Kidney epithelial cell (primary cell): ENCODE measurements at places on chromosomes 5 and 9. TPM values are rescaled to one million over a fixed set of nuclear protein-coding genes. Genes with fewer than 3 reads are reported as not detected.
A peak's percentile ranks its signal among the peaks of the same experiment; 100 is the strongest.

DNA sequence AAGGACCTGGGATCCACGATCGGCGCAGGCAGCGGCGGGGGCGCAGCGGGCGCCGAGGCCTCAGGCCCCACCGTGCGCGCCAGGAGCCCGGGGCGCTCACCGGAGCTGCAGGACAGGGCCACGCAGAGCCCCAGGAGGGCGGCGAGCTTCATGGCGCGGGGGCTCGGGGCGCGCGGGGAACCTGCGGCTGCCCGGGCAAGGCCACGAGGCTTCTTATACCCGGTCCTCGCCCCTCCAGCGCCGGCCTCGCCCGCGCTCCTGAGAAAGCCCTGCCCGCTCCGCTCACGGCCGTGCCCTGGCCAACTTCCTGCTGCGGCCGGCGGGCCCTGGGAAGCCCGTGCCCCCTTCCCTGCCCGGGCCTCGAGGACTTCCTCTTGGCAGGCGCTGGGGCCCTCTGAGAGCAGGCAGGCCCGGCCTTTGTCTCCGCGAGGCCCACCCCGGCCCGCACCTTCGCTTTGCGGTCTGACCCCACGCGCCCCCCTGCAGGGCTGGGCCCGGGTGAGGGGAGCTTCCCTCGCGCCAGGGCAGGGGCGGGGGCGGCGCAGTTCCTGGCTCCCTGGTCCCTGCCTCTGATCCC lies at the start of gene SCGB3A1:
SCGB3A1 (minus strand) TSS at position 189 of the 577 bp plus-strand sequence; CDS start at position 152, 37 bp downstream.
- no peak for DNase-seq

Gene CD72
- 1.7 and 2.7 TPM in 2 replicates for total RNA-seq

Gene TICAM2
- 0.55 and 2.3 TPM in 2 replicates for total RNA-seq

DNA sequence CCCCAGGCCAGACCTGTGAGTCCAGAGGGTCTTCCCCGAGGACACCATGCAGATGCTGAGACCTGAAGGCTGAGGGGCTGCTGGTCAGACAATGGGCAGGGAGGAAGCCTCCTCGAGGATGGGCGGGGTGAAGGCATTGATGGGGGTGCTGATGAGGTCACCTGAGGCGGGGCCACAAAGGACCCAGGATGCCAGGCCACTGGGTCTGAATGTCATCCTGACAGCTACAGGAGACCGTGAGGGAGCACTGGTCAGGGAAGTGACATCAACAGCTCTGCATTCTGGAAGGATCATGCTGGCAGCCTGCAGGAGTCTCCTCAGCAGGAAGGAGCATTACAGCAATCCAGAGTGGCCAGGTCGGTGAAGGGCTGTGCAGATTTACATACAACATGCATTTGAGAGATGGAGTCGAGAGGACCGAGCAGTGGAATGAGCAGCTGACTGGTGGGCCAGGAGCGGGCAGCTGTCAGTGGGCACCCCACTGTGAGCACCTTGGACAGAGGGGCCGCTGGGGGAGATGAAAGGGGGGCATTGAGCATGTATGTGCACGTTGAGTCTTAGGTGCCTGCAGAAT lies 77.7 kb upstream of the ADAMTS2 start:
- no peak for DNase-seq

- no peak for DNase-seq
Measured at GRCh38 chr5:145244788-145245187, 590.4 kb downstream of the PRELID2 start.

Gene TMC1
- total RNA-seq = not detected in 2 replicates

DNA sequence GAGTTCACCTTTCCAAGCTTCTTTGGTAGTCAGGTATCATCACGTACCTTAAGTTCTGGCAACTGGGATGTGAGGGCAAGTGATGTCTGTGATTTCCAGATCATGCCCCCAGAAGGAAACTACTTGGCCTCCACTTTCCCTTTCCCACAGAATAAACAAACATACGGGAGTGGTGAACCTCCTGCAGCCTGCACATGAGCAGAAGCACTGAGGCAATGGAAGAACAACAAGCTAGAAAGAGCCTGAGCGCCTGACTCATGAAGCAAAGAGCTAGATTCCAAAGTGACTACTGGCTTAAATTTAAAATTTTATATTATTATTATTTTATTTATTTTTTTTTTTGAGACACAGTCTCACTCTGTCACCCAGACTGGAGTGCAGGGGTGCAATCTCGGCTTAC lies 35.0 kb downstream of the ARL15 start:
- no peak for DNase-seq

GRCh38 chr5:133801955-133802751 lies 166.3 kb downstream of the C5orf15 start:
- no peak for DNase-seq

DNA sequence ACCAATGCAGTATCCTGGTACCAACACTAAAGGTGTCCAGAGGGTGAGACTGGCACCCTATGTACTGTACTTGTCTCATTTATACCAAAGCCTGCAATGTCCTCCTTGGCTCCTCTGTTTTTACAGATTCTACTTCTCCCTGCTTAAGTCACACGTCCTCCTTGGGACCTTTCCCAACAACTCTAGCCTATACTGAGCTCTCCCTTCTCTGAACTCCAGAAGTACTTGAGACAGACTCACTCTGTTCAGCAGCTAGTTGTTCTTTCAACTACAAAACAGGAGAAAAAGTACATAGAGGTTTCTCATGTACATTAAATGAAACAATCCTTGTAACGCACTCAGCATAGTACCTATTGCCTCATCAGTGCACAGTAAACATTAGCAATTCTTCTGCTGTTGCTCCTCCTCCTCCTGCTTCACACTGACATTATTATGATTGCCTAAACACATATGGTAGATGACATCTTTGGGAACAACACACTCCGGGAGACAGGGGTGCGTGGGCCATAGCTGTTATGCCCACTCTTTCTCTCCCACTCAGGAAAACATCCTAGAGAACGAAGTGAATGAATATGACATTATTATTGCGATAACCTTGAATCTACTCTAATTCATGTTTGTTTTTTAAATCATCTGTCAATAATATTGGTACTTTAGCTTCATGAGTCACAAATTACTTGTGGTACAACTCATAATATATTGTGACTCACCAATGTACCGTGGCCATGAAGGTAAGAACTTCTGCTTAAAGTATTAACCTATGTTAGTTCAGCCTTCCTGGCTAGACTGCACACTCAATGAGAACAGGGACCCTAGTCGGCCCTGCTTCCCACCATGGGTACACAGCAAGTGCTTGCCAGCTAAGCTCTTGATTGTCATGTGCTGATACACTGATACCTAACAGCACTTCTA lies 180.3 kb upstream of the ADRA1B start:
- DNase-seq = no peak

DNA sequence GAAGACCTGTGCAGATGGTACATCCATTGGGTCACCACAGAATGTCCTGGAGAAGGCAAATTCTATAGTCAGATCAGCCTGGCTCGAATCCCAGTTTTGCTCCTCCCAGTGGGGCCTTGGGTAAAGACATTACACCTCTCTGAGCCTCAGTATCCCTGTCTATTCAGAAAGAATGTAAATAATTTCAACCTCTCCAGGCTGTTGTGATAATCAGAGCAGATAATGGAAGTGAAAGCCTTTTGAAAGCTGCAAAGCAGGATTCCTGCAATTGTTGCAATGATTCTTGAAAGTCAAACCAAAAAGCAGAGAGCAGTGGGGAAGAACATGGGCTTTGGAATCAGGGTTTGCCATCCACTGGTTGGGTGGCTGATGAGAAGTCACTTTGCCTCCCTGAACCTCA lies 63.2 kb downstream of the LHX2 start:
- DNase-seq = no peak

Gene CHSY3
- 1.7 and 2.5 TPM in 2 replicates for total RNA-seq

DNA sequence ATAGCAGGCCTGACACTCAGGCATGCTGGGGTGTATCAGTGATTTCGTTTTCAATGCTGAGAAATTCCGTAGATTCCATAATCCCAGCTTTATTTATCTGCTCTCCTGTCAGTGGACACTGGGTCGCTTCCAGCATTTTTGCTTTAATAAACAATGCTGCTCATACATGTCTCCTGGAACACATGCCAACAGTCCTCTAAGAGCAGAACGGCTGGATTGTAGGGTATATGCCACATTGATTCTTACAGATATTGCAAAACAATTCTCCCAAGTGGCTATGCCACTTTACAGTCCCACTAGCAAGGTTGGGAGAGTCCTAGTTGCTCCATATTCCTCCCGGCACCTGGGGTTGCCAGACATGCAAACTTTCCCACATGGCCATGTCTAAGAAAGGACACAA lies 81.9 kb downstream of the RAPGEF1 start:
- DNase-seq = no peak

GRCh38 chr5:148383564-148384379 lies at the start of gene FBXO38:
FBXO38 (plus strand) TSS chr5:148383958; CDS start chr5:148394777, 10,819 bp downstream.
- DNase-seq = peak; percentile 87

GRCh38 chr5:99054972-99055371 lies 126.2 kb upstream of the CHD1 start:
- DNase-seq = no peak

Gene LCN15
- total RNA-seq = not detected in 2 replicates

DNA sequence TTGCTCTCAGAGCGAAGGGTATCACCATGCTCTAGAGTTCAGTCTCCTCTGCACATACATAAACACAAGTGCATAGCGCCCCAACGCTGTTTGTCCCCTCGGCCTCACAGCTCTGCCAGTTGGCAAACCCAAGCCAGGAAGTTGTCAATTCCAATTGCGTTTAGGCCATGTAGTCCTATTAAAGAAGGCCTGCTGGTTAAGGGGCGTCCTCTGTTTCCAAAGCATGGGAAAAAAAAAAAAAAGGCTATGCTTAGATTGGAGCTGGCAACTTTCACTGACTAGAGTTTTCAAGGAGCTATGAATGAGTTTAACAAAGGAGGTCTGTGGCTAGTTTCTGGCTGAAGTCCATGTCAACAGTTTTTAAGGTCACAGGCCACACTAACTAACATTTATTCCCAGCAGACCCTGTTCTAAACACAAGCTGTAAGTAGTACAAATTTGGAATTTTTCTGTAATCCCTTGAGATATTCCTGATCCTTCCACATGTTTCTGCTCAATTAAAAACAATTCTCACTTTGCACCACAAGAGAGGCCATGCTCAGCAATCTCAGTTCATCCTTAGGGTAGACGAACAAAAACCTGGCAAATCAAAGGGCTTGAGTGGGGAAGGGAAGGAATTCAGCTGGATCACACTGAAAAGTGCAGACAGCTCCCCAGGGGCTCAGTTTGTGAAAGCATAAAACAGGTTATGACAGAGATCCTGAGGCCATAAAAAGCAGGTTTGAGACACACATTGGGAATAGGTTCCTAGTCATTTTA lies 187.7 kb downstream of the DENND1A start:
- no peak for DNase-seq

DNA sequence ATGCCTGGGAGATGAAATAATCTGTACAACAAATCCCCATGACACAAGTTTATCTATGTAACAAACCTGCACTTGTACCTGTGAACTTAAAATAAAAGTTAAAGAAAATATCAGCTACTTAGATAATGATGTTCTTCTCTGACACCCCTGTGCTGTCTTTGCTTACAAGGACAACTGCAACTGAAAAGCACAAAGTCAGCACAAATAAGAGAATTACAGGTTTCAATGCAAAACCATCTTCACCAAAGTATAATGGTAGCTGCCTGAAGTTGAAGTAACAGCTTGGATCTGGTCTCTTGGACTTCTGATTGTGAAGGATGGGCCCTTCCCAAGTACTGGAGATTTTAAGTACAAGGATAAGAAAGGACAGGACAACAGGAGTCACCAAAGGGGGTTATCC lies 45.6 kb upstream of the PPP2R2B start:
- no peak for DNase-seq

- DNase-seq = no peak
Measured at GRCh38 chr9:71607461-71607881, 160.8 kb downstream of the CEMIP2 start.

DNA sequence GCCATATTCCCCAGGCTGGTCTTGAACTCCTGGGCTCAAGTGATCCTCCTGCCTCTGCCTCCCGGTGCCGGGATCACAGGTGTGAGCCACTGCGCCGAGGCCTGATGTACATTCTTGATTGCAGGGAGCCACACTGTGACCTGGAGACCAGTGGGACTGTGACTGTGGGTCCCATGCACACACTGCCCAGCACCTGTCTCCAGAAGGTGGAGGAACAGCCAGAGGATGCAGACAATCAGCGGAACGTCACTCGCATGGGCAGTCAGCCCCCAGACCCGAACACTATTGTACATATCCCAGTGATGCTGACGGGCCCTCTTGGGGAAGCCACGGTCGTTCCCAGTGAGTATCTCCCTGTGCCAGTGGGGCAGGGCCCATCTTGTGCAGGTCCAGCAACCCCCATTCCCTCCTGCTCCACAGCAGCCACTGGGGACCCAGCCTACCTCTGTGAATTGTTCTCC lies 147.3 kb downstream of the CACNA1B start:
- no peak for DNase-seq

Gene OR1Q1
- total RNA-seq = not detected in 2 replicates

- DNase-seq = no peak
Measured at GRCh38 chr5:39314591-39314990, 49.7 kb downstream of the C9 start.
